ENCODE measurements at places on chromosomes 6 and 20.

- DNase-seq, result no peak
Observed at GRCh38 chr20:34532320-34532719, 16.1 kb downstream of the DYNLRB1 start.

- DNase-seq, result no peak
Observed at GRCh38 chr6:166595061-166595780, 8.7 kb upstream of the RAMACL start.

GRCh38 chr6:147577488-147577887 lies 69.0 kb downstream of the SAMD5 start:
- DNase-seq, result no peak

DNA sequence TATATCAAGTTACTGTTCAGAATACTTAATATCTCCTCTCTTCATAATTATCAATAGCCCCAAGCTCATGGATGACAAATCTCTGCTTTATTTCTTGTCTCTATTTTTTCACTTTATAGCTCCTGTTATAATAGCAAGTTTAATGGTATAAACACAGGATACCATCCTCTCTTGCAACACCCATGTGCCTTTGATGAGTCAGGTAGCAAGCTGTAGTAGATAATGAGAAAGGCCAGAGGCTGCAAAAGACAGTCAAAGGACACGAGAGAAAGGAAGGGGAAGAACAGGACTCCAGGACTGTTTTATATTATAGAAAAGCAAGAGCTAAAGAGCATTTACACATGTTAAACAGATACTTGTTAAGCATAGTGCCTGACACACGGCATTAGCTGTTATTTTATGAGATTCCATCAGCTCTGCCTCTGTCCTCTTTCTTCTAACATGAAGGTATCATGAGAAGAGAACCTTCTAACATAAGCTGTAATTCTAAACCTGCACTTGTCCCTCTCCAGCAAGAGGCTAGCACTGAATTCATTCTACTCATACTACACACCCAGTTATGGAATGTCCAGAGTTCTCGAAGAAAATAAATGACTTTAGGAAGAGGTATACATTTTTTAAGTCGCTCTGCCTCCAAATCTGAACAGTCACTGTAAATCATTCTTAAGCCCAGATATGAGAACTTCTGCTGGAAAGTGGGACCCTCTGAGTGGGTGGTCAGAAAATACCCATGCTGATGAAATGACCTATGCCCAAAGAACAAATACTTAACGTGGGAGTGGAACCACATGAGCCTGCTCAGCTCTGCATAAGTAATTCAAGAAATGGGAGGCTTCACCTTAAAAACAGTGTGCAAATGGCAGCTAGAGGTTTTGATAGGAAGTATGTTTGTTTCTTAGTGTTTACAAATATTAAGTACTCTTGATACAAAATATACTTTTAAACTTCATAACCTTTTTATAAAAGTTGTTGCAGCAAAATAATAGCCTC lies 45.0 kb downstream of the NT5E start:
- DNase-seq, result no peak

GRCh38 chr6:33807606-33808005 lies 3.8 kb upstream of the MLN start:
- DNase-seq, result no peak

- DNase-seq, result no peak
Observed at GRCh38 chr6:49563006-49563886, 12.8 kb downstream of the C6orf141 start.

- peak; percentile 28 for DNase-seq
Observed at GRCh38 chr20:12180107-12180661, 262.5 kb downstream of the BTBD3 start.

DNA sequence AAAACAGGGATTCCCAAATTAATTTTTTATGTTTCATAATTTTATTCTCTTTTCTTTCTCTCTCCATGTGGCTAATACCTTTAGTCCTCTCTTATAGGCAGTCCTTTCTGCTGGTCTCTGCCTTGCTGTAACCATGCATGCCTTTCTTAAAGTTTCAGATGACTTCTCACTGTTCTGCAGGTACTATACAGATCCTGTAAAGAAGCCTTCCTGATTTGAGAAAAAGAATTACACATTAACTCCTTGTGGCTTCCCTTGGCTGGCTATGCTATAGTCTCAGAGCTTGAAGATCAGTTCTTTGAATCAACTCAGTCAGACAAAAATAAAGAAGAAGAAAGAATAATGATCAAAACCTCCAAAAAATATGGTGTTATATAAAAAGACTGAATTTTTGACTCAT lies 7.3 kb upstream of the GPR63 start:
- DNase-seq, result no peak

DNA sequence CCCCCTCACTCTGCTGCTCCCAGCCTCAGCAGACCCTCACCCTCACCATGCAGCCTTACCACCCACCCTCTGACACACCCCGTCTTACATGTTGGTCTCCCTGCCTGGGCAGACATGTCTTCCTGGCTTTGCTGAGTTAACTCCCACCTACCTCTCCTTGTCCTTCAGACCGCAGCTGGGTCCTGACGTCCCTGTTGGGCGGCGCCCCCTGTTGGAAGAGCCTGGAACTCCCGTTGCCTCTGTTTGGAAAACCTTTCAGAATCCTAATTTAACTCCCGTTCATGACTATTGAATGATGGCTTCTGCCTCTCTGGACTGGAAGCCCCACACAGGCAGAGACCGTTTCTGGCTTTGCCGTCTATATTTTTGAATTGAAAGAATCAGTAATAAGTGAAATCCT lies 245.1 kb downstream of the MYLK4 start:
- no peak for DNase-seq

- DNase-seq, result no peak
Observed at GRCh38 chr20:37310951-37311350, 21.5 kb downstream of the MANBAL start.

DNA sequence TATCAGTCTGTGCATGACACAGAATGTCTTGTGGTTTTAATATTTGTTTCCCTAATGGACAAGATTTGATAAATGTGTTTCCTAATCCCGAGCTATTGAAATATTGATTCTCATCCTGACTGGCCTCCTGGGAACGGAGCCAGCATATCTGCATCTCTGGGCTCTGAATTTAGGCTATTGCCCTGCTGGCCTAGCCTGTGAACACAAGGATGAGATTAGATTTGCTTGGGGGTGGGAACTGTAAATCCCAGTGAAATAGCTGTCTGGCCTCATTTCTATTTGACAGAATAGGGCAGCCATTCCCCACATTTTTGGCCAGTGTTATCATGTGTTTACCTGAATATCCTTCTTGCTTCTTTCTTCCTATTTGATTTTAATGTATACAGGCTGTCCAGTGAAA lies 198.4 kb upstream of the SOX4 start:
- DNase-seq, result no peak

- peak; percentile 26 for DNase-seq
Observed at GRCh38 chr20:22581437-22582385, 2.7 kb downstream of the FOXA2 start.

- no peak for DNase-seq
Observed at GRCh38 chr20:23225407-23226060, 125.1 kb upstream of the NXT1 start.

GRCh38 chr6:146912730-146913685 lies 291.2 kb upstream of the STXBP5 start:
- no peak for DNase-seq

Measured in NCI-H345 (cell line).